WTC11 (cell line): ENCODE measurements at places on chromosomes 2 and 18. TPM values are rescaled to one million over a fixed set of nuclear protein-coding genes. Genes with fewer than 3 reads are reported as not detected.

Gene SETBP1
- total RNA-seq, result 5.9 to 9.6 TPM (median 6.3 TPM) in 3 replicates

Gene TNFRSF11A
- 3.9 to 4.9 TPM (median 4.7 TPM) in 3 replicates for total RNA-seq

Gene CRYBA2
- total RNA-seq, result not detected in 3 replicates

DNA sequence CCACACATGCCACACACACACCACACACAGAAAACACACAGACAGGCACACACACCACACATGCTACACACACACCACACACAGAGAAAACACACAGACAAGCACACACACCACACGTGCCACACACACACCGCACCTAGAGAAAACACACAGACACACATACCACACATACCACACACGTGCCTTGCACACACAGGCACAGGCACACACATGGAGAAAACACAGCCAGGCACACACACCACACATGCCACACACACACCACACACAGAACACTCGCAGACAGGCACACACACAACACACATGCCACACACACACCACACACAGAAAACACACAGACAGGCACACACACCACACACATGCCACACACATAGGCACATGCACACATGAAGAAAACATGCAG lies 242.1 kb upstream of the MYT1L start:
- no peak for DNase-seq

- DNase-seq, result no peak
Observed at GRCh38 chr2:182080493-182080892, 94.8 kb downstream of the PPP1R1C start.

- DNase-seq, result no peak
Observed at GRCh38 chr2:207825045-207825954, 55.6 kb upstream of the FZD5 start.

DNA sequence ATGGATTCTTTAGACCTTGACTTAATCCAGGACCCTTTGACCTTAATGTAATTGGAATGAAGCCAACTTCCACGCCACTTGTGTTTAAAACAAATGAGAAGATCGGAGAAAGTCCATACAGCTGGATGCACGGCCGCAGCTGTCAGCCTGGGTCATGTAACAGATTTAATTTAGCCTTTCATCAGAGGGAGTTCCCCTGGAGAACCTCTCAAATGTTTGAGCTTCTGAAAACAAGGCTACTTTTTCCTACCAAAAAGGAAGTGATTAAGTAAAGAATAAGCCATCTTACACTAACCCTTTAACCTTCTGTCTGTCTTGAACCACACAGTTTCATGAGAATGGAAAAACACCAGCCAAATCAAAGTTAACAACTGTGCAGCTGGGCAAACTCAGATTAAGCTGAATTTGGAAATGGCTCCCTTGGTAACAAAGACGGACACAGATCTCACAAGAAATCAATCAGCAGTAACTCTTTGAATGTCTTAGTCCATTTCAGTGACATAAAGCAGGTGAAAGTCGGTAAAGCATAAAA lies 103.6 kb downstream of the DOCK10 start:
- DNase-seq, result no peak

GRCh38 chr2:51723691-51724090 lies 691.8 kb upstream of the NRXN1 start:
- DNase-seq, result no peak
